ENCODE measurements at places on chromosomes 7 and 10.

- no peak for DNase-seq
Measured at GRCh38 chr10:67696029-67696428, at the start of gene CTNNA3. CTNNA3 (minus strand) TSS chr10:67696195.

DNA sequence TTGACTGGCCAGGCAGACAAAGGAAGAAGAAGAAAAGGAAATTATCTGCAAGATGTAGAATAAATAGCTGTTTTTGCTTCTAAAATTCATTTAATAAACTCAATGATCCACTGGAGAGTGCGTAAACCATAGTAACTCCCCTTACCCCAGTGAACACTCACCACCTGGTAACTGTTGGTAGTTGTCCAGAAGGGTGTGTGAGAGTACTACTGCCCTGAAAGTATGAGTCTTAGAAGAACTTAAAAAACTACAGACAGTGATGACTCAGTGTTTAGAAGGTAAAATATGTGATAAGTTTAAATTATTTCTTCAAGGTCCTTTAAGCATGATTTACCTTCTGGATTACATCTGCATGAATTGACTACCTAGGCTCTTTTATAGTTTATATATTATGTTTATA lies 53.0 kb upstream of the SEMA3A start:
- DNase-seq = no peak

DNA sequence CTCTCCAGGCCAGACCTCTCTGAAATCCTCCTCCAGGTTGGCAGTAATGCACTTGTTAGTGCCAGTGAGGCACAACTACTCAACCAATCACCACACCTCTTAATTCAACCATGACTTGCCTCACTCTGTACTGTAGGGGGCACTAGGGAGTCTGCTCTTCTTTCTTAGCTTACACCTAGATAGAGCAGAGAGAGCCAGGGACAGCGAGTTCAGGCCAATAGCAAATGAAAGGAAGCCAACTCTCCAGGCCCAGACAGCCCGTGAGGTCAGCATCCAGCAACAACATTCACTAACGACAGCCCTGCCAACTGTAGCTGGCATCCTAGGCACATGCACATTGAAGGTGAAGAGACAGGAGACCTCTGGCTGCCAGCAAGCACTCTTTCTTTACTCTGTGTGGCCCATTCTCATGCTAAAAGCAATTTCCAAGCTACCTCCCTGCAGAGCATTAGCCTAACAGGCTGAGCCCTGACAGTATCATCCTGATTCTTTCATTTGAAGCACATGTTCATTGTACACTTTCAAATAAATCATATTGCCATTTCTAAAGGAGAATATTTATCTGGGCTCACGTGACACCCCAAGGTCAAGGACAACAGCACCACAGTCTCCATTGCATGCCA lies 136.3 kb downstream of the DPY19L1 start:
- DNase-seq = no peak

DNA sequence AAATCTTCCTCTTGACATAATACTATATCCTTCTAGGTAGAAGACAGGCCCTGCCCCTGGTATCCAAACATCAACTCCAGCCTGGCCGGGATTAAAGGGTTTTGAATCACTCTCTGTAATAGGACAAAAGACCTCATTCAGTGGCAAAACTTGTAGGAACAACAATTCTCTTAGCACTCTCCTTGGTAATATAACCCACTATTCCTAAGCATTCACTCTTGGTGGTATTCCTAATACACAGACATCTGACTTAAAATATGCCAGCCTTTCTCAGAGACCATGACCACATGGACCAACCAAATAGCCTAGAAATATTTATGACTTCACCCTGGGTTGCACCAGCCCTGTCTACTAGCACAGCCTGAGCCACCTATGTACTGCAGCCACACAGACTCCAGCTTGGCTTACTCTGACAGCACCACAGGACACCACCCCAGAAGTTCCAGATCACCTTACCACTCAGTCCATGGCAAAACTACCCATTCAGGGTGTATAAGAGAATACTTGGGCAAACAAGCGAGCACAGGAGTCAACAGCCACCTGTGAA lies 244.9 kb upstream of the NEBL start:
- DNase-seq = no peak

DNA sequence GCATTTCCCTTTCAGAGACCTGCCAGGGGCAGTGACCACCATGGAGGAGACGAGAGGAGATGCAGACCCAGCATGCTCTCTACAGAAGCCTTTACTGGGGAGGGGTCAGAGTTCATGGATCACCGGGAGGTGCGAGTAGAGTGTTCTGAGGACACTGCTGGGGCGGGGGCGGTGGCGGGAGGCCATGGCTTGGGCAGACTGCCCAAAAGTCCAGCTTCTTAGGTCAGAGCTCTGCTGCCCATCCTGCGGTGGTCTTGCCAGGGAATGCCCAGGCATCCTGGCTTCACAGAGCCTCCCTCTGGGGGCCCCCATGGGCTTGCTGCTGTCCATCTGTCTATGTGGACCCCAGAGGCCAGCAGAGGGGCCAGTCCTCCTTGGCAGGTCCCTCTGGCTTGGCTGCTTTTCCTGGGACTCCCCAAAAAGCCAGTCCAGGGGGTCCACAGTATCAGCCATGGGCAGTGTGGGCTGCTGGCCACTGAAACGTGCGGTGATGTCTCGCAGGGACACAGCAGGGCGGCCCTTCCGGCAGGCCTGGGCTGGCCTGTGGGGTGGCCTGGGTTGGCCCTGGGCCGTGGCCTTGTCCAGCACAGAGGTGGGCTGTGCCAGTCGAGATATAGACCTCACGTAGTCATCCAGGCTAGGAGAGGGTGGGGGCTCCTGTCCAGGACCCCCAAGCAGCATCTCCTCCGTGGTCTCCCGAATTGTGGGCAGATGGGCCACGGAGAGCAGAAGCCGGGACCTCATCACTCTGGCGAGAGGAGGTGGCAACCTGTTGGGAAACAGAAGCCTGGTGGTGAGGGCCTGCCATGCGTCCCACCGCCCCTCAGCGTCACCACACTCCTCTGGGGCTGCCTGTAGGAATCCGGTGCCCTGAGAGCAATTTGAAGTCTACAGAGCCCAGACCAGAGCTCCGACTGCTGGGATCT lies 1.1 kb downstream of the DEPP1 start:
- no peak for DNase-seq

- no peak for DNase-seq
Measured at GRCh38 chr10:119104654-119105015, 722 bp downstream of the DENND10 start.

DNA sequence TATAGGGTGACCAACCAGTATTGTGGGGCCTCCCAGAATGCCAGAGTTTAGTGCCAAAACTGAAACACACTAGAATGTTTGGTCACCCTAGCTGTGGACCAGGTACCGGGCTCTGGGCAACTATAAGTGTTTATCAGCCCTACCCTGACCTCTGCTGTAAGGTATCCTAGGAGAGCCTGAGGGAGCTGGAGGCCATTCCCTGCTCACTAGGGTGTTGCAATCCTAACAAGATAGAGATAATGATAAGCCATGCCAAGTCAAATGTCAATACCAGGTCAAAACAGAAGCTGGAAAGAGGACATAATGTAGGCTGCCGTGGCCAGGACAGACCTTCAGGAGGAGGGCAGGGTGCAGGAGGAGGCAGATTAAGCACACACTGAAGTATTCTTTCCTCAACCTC lies 151.8 kb downstream of the KCNMA1 start:
- no peak for DNase-seq

DNA sequence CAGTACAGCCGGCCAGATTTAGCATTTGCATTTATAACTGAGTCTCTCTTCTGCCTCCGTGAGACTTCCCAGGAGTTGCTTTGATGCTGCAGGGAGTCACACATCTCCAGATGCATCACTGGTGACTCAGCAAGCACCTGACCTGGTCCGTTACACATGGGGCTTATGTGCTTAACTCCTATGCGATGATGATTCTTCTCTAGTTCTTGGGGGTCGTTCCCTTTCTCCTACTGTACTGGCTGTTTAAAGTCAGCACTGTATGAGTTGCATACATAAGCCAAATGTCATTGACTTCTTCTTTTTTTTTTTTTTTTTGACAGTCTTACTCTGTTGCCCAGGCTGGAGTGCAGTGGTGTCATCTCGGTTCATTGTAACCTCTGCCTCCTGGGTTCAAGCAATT lies 13.0 kb upstream of the AKR1E2 start:
- peak; percentile 53 for DNase-seq

GRCh38 chr7:42272793-42273665 lies 36.0 kb upstream of the GLI3 start:
- DNase-seq = no peak

GRCh38 chr7:964401-965231 lies 10.1 kb upstream of the ADAP1 start:
- peak; percentile 28 for DNase-seq

DNA sequence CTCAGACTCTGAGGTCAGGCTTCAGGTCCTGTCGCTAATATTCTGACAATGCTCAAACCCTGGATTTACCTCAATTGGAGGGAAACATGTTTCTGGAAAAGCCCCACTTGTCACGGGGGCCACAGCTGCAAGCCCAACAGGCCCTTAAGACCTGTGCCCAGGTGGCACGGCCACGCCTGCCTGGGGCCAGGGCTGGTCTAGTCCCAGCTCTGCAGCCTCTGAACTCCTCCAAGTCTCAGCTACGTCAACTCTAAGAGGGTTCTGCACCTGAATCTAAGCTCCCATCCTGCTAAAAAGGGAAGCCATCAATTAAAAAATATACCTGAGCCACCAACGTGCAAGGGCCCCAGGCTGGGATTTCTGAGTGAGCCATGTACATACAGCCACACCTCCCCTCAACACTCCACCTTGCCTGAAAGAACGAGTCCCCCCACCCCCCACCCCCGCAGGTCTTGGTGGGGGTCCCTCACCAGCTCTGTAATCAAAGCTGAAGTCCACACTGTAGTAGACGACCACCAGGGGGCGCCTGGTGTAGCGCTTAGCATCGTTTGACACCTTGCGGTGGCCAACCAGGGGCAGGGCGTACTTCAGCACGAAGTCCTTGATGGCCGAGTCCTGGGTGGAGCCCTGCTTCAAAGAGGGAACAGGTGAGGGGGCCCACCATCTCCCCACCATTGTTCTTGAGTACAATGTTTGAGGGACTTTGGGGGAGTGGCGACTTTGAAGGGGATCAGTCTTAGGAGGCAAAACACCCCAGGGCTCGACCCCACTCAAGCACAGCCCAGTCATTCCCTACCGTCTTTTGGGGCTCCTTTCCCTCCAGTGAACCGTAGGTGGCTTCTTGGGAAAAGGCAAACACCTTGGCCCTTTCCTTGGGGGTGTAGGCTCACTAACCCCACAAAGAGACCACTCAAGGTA lies 22.6 kb downstream of the PDIA4 start:
- no peak for DNase-seq

GRCh38 chr7:1566687-1567048 lies 3.2 kb downstream of the PSMG3 start:
- no peak for DNase-seq

- no peak for DNase-seq
Measured at GRCh38 chr10:119149729-119150128, 15.8 kb downstream of the SFXN4 start.

DNA sequence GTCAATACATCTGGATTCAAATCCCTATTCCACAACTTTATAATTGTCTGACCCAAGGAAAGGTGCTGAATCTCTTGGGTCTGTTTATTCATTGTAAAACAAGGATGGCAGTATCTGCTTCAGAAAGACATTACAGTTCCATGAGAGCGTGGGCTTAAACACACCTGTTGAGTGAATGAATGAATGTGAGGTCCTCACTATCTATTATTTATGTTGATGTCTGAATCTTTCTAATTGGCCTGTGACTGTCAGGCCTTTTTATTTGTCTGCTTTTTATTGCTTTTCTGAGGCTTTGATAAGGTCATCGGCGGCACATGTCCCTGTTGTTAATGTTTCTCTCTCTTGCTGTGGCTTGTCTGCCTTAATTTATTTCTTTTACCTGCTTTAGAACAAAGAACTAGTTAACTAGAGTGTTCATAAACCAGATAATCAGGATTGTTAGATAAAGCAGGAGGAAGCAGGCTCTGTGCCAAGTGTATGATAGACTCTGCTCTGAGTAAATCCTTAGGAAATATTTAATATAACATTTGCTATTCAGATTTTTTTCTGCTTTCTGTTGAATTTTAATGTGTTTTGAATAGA lies 42.3 kb upstream of the CYCS start:
- no peak for DNase-seq

- DNase-seq = no peak
Measured at GRCh38 chr10:75818552-75818951, 387.1 kb downstream of the LRMDA start.

- no peak for DNase-seq
Measured at GRCh38 chr7:157502701-157503111, 165.9 kb downstream of the DNAJB6 start.

DNA sequence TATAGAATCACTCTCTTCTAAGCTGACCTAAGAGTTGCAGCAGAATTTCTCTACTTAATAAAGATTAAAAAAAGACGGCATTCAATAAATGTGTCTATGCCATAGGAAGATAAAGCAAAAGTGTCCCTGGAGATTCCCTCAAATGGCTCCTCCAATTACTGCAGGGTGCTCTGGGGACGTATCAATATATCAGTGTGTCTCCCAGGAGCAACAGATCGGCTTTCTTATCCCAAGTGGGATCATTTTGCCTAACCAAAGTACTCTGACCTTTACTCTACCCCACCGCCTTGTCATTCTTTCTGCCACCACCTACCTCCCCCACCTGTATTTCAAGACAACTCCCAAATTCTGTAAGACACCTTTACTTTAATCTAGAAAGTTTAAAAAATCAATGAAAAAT lies 202.0 kb upstream of the SEMA3C start:
- DNase-seq = no peak

DNA sequence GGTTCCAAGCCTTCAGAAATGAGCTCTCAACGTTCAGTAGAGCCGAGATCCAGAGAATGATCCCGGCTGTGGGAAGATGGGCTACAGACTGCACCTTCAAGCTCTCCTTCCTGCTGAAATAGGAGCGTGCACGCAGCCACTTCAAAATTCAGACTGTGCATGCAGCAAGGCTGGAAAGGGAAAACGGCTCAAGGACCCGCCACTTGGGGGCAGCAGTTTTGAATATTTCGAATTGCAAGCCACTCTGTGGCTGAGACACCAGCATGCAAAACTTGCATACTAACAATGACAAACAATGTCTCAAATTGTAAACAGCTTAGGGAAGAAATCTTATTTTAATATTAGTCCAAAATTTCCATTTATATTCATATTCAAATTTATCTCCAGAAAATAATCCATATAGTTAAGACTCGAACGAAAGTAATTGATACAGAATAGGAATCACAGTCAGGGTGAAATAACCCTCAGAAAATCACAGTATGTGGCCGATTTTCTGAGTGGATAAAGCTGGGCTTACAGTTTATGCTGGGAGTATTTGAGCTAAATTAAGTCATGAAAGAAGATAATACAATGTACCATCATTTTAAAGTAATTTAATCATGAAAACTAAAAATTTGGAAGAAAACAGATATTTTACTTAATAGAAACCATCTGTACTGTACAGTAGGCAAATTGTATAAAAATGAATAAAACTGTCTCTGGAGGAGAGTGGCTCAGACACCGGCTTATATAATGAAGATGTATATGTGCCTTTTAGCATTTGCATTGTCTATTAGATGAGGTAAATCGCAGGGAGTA lies 137.9 kb upstream of the MKI67 start:
- peak; percentile 9 for DNase-seq

GRCh38 chr7:119572132-119572531 lies 700.8 kb upstream of the KCND2 start:
- DNase-seq = no peak

Measured in smooth muscle cell of the brain vasculature (primary cell).